ENCODE measurements at places on chromosomes 1 and 21. TPM values are rescaled to one million over a fixed set of nuclear protein-coding genes. Genes with fewer than 3 reads are reported as not detected.
A peak's percentile ranks its signal among the peaks of the same experiment; 100 is the strongest.

The VSIG8 gene
- not detected for total RNA-seq

The RNU1-2 gene
- under 0.01 TPM for total RNA-seq

The CCDC185 gene
- not detected for total RNA-seq

- no peak for DNase-seq
These were observed 477.5 kb downstream of the SMYD3 start for GRCh38 chr1:246029616-246030015.

DNA sequence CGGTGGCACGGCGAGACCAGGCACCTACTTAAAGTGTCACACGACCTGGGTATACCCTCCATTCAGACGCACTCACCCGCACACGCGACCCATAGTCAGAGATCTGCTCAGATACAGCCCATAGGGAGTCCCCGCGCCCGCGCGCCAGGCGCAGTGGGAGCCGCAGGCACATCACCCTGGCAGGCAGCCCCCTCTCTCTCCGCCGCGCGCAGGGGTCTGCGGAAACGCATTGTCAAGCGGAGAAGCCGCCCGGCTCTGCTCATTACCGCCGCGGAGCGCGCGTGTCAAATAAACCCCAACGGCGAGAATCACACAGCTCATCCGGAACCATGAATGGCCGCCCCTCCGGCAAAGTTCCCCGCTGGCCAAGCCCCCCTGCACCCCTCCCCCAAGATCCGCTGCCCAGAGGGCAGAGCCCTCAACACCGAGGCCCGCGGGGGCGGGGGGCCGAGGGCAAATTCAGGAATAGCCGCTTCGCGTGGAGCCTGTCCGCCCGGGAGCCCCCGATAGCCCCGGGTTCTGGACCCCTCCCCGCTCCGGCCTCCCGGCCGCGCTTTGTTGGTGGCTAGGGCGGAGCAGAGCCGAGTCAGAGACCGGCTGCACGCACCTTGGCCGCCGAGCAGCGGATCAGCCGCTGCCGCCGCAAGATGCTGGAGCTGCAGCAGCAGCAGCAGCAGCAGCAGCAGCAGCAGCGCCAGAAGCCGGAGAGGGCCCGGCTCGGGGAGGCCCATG is 522 bp downstream of the LRP8 start:
- peak; percentile 23 for DNase-seq

DNA sequence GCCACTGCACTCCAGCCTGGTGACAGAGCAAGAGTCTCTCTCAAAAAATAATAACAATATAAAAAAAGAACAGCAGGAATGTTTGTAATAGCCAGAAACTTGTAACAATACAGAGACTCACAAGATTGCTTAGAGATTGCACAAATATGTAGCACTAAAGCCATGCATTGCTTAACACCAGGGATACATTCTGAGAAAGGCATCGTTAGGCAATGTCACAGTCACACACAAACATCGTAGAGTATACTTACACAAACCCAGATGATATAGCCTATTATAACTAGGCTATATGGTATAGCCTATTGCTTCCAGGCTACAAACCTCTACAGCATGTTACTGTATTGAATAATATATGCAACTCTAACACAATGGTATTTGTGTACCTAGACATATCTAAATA is 45.3 kb downstream of the GPATCH2 start:
- no peak for DNase-seq

DNA sequence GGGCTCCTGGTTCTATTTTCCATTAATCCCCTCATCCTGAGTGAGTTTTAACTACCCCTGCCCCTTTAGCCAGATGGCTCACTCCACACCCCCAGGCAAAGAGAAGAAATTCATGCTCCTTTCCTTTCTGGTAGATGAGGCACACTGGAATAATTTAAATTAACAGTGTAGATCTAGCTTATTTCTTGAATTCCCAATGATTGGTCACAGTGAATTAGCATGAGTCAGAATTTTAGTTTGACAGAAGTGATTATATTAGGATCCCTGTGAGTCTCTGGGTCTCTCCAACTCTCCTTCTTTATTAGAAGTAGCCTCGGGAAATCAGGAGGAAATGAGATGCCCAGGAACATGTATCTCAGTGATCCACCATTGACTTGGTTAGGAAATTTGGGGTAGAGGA is 103.1 kb upstream of the KAZN start:
- DNase-seq, result no peak

- DNase-seq, result no peak
These were observed 18.2 kb upstream of the RUNX3 start for GRCh38 chr1:24948079-24948827.
